Uterine smooth muscle cell (primary cell): ENCODE measurements at places on chromosomes 12 and 14. TPM values are rescaled to one million over a fixed set of nuclear protein-coding genes. Genes with fewer than 3 reads are reported as not detected.

ITGB7 gene
- total RNA-seq = 0.12 and 0.77 TPM in 2 replicates

MSRB3 gene
- total RNA-seq = 30.4 and 44.0 TPM in 2 replicates

KRT81 gene
- under 0.01 TPM in 1 of 2 replicates, not detected in the other for total RNA-seq

PTCSC3 gene
- total RNA-seq = not detected in 2 replicates

TGFB3 gene
- 8.0 and 10.1 TPM in 2 replicates for total RNA-seq

FGF23 gene
- not detected in 2 replicates for total RNA-seq

GPRC5D gene
- not detected in 2 replicates for total RNA-seq

NEUROD4 gene
- not detected in 2 replicates for total RNA-seq

CMKLR1 gene
- total RNA-seq = not detected in 2 replicates

IFNG-AS1 gene
- total RNA-seq = not detected in 2 replicates

LTA4H gene
- total RNA-seq = 60.1 and 93.1 TPM in 2 replicates

DNM1L gene
- total RNA-seq = 76.6 and 89.6 TPM in 2 replicates

SELPLG gene
- total RNA-seq = 0.55 and 1.00 TPM in 2 replicates

P2RX2 gene
- total RNA-seq = not detected in 2 replicates

GALNT9 gene
- total RNA-seq = 0.55 and 1.2 TPM in 2 replicates

GOLGA5 gene
- total RNA-seq = 57.9 and 63.0 TPM in 2 replicates

KRT71 gene
- not detected in 2 replicates for total RNA-seq

GDF3 gene
- total RNA-seq = not detected in 2 replicates

SERPINA6 gene
- not detected in 2 replicates for total RNA-seq

MSI1 gene
- total RNA-seq = 0.11 TPM in 1 of 2 replicates, not detected in the other

SYT1 gene
- 1.7 and 2.3 TPM in 2 replicates for total RNA-seq

PELI2 gene
- 7.9 and 14.1 TPM in 2 replicates for total RNA-seq

CABP1 gene
- 0.44 and 1.1 TPM in 2 replicates for total RNA-seq

VEZT gene
- total RNA-seq = 67.7 and 74.6 TPM in 2 replicates

FGD4 gene
- total RNA-seq = 2.1 and 3.1 TPM in 2 replicates

EXOC3L4 gene
- total RNA-seq = 0.50 TPM in 1 of 2 replicates, not detected in the other

AQP2 gene
- not detected in 2 replicates for total RNA-seq
